ENCODE measurements at places on chromosomes 3 and 15. TPM values are rescaled to one million over a fixed set of nuclear protein-coding genes. Genes with fewer than 3 reads are reported as not detected.

The CFAP161 gene
- total RNA-seq: not detected

The SENP7 gene
- 20.6 TPM for total RNA-seq

DNA sequence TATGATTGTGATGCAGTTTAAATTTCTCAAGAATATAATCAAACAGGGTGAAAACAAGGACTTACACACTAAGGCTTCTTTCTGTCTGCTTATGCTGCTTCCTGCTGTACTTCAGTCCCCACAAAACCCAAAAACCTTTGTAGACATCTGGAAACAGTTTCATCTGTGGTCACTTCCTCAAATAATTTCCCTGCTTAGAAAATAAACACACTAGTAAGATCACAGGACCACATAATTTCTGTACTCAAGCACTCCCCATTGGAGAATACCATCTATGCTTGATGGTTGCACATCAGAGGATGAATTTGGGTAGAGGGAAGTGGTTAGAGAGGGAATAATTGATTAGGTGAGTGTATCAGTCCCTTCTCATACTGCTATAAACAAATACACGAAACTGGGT lies 266.2 kb downstream of the LSAMP start:
- DNase-seq: no peak
- H3K4me3 ChIP-seq: no peak overlapping the region
- H3K36me3 ChIP-seq: no peaks in the 10 kb centered on the region
- H3K27ac ChIP-seq: no peak overlapping the region

- no peak overlapping the region for H3K4me3 ChIP-seq
- no peak overlapping the region for H3K27ac ChIP-seq
- H3K4me1 ChIP-seq: no peaks in the 10 kb centered on the region
- H3K27me3 ChIP-seq: no peaks in the 10 kb centered on the region
- no peak for DNase-seq
These were observed 113.9 kb upstream of the GRM7 start for GRCh38 chr3:6747017-6747416.

DNA sequence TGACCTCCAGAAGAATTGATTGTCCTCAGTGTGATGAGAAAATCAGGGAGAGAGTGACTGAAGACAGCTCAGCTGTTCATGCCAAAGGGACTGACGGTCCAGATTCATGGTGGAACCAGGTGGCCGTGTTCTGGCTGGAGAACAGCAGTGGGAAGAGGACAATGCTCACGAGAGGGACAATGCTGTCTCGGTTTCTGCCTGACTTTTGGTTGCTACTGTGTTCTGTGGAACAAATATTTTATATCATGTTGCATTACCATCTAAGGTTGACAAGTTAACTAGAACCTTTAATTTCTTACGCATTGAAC lies 58.0 kb upstream of the ULK4 start:
- H3K36me3 ChIP-seq: no peaks in the 10 kb centered on the region
- peaks cover 83% of the 10 kb centered on the region for H3K4me1 ChIP-seq
- H3K27me3 ChIP-seq: no peaks in the 10 kb centered on the region
- DNase-seq: no peak
- H3K4me3 ChIP-seq: no peak overlapping the region
